ENCODE measurements at places on chromosomes 11 and 22.
A peak's percentile ranks its signal among the peaks of the same experiment; 100 is the strongest.

GRCh38 chr11:79937676-79938334, 497.0 kb upstream of the TENM4 start:
- peak; percentile 62 for DNase-seq

- DNase-seq: peak; percentile 55
Observed at GRCh38 chr11:96199563-96200025, 143.4 kb downstream of the MAML2 start.

DNA sequence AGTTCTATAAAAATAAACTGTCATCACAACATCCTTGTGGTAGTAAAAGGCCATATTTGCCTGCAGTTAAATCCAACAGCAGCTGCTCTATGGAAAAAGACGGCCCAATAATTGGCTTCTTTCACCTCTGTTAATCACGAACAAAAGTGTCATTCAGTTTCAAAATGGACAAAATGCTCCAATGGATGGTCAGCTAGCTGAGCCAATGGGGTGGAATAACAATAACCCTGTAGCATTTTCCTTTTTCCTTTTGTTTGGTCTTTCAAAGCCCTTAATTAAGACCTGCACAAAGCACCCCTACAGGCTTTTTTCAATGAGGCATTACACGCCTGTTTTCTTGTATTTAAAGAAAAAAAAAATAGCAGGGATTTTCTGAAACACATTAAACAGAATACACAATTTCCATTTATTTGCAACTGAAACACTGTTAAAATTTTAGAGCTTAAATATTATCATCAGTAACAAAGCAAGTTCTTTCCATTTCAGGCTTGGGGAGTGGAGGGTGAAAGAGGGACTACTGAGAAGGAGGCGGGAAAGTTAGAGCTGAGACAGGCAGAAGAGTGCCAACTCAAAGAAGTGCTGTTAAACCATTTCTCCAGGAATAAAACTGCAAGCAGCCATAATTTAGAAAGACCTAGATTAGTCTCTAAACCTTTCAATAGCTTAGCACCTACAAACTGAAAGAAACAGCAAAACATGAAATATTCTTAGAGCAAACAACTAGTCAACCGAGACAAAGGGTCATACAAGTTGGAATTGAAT, 28.7 kb downstream of the LGR4 start:
- DNase-seq: no peak

DNA sequence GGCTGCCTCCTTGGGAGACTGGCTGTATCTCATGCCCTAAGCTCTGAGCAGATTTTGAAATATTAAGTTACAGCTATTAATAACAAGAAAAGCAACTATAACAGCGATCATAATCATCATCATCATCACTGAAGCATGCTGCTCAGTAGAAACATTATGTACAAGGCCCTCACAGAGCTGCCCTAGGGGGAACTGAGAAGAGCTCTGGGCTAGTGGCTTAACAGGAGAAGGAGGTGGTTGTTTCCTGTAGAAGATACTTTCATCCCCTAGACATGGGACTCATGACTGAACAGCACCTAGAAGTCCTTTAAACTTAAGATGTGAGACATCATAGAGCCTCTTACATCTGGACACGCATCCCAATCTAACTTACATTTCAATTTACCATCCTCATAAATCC, 332.8 kb upstream of the PLET1 start:
- DNase-seq: no peak

- no peak for DNase-seq
Observed at GRCh38 chr11:116107229-116107628, 603.0 kb upstream of the CADM1 start.

DNA sequence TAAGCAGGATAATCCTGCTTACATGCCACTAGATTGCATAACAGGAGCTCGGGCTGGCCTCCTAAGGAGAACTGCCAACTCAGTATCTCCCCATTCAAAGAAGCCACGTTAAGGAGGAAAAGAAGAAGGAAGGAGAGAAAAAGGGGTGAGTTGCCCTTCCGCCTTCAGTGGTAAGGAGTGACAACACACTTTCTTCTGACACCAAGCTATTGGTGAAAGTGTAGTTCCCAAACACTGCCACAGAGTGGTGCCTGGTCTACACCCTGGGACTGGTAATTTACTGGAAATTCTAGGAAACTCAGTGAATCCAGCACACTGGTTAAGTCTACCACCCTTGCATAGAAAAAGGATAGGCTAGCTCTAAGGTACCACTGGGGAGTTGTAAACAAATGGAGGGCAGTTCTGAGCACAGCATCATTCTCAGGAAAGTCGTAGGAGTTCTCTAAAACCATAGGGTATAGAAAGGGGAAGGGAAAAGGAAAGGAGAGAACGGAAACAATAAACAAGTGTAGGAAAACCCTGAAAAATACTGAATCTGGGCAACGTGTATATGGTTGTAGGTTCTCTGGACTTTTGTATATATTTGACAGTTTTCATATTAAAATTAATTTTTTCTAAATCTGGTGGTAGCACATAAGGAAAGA, 58.2 kb downstream of the RRAS2 start:
- DNase-seq: peak; percentile 72

- no peak for DNase-seq
Observed at GRCh38 chr22:38348751-38349496, 31.7 kb upstream of the CSNK1E start.

- peak; percentile 49 for DNase-seq
Observed at GRCh38 chr22:35978889-35979288, 49.7 kb downstream of the RBFOX2 start.

GRCh38 chr11:68649851-68650555, 34.3 kb upstream of the GAL start:
- DNase-seq: no peak

GRCh38 chr11:117907276-117908108, 21.7 kb downstream of the TMPRSS13 start:
- DNase-seq: peak; percentile 95

DNA sequence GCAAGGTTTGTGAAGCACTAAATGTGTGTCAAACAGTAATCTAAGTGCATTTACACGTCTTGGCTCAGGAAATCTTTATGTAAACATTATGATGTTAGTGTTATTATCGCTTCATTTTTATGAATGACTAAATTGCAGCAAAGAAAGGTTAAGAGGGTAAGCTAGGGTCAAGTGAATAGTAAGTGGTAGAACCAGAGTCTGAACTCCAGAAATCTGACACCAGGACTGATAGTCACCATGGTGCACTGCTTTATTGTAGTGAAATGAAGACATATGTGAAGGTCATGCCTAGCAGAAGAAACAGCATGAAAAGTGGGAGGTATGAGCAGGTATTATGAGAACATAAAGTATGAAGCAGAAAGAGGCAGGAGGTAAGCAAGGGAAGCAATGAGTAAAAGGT, 368.7 kb upstream of the TENM4 start:
- DNase-seq: no peak

DNA sequence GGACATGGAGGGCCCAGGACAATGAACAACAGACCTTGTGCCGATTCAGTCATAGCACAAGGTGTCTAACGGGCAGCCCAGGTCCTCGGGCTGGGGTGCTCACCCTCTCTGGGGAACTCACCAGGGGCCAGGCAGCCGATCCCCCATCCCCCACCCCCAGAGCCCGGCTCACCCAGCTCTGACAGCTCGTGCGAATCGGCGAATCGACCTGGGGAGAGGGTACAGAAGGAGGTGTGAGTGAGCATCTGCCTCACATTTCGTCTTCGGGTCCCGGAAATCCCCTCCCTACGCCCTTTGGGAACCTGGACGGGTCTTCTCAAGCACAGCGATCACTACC, 423 bp downstream of the PEX16 start:
- DNase-seq: no peak

GRCh38 chr11:27227736-27228135, 135.3 kb downstream of the CCDC34 start:
- DNase-seq: no peak

DNA sequence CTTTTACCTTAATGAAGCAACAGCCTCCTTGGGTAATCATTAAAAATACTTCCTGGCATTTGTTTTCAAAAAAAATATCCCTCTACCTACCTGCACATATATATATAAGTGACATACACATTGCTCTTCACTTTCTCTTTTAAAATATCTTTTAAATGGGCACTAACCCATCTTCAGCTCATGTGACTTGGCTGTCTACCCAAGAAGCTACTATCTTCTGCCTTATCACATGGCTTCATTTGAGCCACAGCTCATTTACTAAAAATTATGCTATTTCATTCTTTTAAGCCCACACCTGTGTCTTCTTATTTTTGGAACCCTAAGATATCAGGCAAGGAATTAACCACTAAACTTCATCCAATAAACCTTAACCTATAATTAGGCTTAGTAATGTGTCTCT, 37.0 kb upstream of the SOX6 start:
- DNase-seq: no peak

GRCh38 chr11:102427068-102427467, 25.5 kb downstream of the TMEM123 start:
- no peak for DNase-seq

GRCh38 chr11:65790902-65791650, 4.2 kb downstream of the OVOL1 start:
- DNase-seq: no peak

- DNase-seq: peak; percentile 53
Observed at GRCh38 chr11:94649964-94650623, 82.9 kb downstream of the PIWIL4 start.

DNA sequence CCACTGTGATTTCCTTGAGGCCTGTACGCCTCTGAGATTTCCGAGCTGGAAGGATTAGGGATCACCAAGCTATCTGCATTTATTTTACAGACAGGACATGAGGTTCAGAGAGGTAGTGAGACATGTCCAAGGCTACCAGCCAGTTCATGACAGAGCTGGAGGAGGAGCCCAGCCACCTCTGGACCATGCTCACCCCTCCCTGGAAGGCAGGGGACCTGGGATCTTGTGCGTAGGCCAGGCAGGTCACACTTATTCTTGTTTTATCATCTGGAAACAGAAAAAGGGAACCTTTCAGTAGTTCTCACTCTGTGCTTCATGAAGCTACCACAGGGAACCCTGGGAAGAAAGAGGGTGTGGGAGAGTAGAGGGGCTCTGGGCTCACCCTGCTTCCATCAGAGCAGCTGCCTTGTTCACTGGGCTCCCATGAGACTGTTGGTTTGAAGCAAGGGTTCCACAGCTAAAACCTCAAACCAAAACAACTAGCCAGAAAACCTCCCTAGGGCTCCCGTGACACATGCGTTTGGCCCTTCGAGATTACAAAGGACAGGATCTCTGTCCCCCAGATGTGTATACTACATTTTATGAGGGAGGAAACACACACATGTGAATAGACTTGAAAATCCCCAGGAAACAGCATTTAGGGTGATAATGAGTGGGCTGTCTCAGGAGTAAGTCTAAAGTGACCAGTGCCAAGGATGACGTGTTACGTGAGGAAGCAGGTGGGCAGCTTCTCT, 106.4 kb downstream of the DSCAML1 start:
- DNase-seq: no peak

DNA sequence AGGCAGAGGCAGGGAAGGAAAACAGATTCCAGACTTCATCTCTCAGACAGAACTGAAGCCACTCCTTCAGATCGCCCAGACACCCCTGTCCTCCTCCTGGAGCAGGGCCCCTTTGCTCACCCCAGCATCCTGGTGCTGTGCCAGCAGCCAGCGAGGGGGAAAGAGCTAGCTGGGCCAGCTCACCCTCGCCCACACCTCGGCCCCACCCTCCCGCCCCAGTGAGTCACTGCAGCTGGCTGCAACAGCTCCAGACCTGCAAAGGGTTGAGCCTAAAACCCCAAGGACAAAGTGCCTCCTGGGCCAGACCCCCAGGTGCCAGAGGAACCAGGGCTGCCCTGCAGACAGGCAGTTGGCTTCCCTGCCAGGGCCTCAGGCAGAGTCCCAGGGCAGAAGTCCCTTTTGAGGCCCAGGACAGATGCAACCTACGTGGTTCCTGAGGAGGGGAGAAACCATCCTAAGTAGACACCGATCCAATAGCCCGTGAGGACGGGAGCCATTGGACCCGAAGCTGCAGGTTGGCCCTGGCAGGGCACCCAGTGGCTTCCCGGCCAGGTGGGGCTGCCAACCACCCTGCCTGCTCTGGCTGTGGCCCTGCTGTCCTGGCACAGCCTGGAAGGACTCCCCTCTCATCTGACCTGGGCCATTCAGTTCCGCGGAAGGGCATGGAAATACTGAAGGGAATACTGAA, 7.2 kb downstream of the AHNAK start:
- DNase-seq: peak; percentile 95

DNA sequence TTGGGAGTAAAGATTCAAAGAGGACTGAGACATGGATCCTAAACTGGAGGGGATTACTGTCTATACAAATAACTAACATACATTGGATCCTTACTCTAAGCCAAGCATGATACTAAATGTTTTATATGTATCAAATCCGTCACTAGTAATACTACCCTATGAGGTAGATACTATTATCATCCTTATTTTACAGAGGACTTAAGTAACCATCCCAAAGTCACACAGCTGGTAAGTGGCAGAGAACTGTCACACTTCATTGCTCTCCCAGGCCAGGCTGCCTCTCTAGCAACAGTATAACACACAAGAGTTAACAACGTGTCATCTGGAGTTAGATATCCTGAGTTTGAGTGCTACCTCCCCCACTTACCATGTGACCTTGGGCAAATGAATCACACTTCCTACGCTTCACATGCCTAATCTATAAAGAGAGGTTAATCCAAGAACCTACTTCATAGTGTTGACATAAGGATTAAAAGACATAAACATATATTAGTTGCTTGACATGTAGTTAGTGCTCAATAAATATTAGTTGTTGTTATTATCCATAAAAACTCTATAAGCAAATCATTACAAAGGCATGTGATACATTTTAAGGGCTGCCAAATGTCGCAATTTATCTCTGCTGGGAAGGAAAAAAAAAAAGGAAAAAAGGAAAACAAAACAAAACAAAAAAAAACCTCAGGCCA, 33.8 kb upstream of the SPON1 start:
- peak; percentile 47 for DNase-seq

- DNase-seq: peak; percentile 72
Observed at GRCh38 chr11:77107950-77108349, 5.3 kb downstream of the OMP start.

GRCh38 chr11:87398931-87399330, 361.2 kb downstream of the TMEM135 start:
- no peak for DNase-seq

- DNase-seq: peak; percentile 73
Observed at GRCh38 chr11:131064373-131064991, 148.2 kb upstream of the SNX19 start.

DNA sequence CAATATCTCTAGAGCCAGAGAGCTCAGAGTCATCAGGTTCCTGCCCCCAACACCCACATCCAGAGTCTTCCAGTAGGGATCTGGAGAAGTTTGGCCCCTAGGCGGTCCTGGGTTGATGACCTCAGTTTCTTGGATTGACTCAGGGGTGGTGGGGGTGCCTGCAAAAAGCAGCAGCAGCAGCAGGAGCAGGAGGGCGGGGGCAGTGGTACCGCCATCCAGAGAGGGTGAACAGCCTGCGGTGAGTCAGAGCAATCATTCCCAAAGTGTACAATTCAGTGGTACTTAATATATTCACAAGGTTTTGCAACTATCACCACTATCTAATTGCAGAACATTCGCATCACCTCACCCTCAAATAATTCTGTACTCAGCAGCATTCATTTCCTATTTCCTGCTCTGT, 9.9 kb upstream of the SEC14L3 start:
- peak; percentile 22 for DNase-seq

DNA sequence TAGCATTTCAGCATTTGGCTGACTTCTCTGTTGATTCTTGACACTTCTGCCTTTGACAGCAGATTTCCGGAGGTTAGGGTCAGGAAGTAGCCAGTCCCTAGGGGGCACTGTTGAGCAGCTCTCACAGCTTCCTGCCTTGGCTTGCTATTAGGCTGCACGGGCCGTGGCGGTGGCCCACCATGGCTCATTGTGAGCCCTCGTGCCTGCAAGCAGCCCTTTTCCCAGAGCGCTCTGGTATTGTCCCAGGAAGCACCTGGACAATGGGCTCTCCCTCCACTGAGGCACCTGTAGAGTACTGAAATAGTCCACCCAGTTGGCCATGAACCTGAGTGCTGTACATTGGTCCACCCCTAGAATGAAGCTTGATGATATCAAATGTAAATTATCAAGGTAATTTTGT, 100.2 kb upstream of the GAL start:
- no peak for DNase-seq

All from fibroblast of skin of abdomen (primary cell).